ENCODE measurements at places on chromosomes 12 and 14. TPM values are rescaled to one million over a fixed set of nuclear protein-coding genes. Genes with fewer than 3 reads are reported as not detected.

DNA sequence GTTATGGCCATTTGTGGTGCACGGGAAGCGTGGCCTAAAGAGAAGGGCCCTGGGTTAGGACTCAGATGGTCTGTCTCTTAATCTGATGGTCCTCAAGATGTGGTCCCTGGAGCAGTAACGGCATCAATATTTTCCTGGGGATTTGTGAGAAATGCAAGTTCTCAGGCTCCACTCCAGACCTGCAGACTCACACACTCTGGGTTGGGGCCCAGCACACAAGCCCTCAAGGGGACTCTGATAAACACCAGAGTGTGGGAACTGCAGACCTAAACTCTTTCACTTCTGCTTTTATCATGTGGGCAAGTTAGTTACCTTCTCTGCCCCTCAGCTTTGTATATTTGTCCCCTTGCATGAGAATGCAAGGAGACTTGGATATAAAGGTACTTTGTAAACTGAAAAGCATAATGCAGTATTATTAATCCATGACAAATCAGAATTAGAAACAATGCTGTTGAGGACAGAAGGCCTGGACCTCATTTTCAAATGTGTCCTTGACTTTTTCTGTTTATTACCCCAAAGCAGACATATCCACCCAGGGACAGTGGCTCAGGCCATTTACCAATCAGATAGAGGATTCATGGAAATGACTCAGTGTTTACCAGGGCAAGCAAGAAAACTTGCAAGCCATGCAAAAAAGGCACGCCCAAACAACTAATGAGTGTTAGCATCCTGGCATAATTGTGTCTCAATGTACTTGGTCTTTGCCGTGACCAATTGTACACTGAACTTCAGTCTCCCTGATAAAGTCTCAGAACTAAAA, 157.0 kb downstream of the ASCL1 start:
- DNase-seq: no peak

GRCh38 chr12:122825773-122826724, 9.2 kb upstream of the HIP1R start:
- DNase-seq: no peak

The ADAM21 gene
- 0.37 TPM for total RNA-seq

DNA sequence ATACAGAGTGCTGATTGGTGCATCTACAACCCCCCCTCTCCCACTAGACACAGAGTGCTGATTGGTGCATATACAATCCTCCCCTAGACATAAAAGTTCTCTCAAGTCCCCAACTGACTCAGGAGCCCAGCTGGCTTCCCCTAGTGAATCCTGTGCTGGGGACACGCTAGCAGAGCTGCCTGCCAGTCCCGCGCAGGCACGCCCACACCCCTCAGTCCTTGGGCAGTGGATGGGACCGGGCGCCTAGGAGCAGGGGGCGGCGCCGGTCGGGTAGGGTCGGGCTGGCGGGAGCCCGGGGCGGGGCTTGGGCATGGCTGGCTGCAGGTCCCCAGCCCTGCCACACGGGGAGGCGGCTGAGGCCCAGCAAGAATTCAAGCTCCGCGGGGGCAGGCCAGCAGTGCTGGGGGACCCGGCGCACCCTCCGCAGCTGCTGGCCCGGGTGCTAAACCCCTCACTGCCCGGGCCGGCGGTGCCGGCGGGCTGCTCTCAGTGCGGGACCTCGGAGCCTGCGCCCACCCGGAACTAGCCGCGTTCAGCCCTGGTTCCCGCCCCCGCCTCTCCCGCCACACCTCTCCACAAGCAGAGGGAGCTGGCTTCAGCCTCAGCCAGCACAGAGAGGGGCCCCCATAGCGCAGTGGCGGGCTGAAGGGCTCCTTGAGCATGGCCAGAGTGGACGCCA, 64.3 kb upstream of the DDHD1 start:
- peak; percentile 81 for DNase-seq

DNA sequence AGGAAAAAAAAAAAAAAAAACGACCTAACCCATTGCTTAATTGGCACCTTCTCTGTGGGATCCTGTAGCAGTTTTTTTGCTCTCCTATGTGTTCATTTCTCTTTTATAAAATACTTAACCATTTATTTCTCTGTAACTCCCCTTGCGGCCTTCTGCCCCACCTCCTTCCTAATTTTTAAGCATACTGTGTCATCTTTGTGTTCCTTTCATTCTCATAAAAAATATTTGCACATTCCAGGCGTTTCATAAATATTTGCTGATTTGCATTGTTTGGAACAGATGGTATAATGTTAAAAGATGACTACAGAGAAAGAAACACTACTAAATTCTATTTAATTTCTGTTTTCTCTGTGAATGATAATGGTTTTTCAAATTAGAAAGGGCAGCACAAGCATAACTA, 77.9 kb downstream of the NPAS3 start:
- DNase-seq: no peak

The SMCO2 gene
- total RNA-seq: 0.28 TPM

The GPR135 gene
- 4.8 TPM for total RNA-seq

- DNase-seq: no peak
These were observed 22.4 kb downstream of the LACRT start for GRCh38 chr12:54612225-54612750.

GRCh38 chr12:21239866-21240265, 94.9 kb downstream of the SLCO1A2 start:
- no peak for DNase-seq

DNA sequence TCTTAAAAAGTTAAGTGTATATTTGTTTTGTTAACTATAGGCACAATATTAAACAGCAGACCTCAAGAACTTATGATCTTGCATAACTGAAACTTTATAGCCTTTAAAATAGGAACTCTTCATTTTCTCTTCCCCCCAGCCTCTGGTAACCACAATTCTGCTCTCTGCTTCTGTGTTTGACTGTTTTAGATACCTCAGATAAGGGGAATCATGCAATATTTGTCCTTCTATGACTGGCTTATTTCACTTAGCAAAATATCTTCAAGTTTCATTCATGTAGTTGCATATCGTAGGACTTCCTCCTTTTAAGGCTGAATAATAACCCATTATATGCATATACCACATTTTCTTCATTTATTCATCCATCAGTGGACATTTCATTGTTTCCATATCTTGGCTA, 131.3 kb downstream of the PTPRO start:
- DNase-seq: no peak

The KRT73 gene
- total RNA-seq: not detected

- peak; percentile 30 for DNase-seq
These were observed 1.2 kb upstream of the WSB2 start for GRCh38 chr12:118061873-118062843.

DNA sequence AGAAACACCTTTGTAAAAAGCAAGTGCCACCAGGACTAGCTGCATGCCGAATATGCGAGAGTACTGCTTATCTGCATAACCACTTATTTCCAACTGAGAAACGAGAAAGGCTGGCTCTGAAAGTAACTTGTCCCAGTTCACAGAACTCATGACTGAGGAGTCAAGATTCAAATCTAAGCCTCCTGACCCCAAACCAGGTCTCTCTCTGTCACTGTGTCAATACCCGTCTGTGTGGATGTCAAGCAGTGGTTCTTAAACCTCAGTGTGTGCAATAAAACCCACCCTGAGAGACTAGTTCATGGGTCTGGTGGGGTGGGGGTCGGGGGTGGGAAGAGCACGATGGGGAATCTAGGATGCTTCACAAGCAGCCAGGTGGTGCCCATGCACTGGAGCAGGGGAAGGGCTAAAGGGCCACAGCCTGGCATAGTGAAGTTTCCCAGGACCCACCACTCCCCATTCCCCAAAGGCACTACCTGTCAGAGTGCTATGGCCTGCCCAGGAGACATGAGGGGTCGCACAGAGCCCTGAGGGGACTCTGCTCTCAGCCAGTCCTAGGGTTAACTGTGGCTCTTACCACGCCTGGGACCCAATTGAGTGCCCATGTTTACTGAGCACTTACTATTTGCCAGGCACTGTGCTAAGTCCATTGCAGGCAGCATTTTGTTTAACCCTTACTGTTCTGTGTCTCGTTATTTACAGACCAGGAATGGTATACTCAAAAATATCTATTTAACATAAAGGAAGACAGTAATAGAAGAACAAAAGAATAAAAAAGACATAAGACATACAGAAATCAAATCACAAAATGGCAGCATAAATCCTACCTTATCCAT, 33.4 kb upstream of the PNMA1 start:
- DNase-seq: no peak

The TOMM20L gene
- total RNA-seq: not detected

DNA sequence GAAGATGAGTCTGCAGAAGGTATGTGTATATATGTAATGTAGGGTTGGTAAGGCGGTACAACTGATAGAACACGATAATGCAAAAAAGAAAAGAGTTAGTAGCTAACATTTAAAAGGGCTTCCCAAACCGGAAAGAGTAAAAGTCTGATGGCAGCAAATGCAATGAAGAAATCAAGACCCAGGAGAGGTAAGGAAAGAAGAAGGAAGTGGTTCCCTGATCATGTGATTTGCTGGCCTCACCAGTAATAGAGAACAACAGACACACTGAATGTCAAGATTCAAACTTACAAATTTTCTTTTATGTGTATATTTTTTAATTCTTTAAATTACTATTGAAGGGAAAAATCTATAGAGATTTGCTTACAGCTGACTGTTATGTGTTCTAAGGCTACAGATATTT, 18.4 kb downstream of the ZFC3H1 start:
- no peak for DNase-seq

The MDP1 gene
- 18.5 TPM for total RNA-seq

DNA sequence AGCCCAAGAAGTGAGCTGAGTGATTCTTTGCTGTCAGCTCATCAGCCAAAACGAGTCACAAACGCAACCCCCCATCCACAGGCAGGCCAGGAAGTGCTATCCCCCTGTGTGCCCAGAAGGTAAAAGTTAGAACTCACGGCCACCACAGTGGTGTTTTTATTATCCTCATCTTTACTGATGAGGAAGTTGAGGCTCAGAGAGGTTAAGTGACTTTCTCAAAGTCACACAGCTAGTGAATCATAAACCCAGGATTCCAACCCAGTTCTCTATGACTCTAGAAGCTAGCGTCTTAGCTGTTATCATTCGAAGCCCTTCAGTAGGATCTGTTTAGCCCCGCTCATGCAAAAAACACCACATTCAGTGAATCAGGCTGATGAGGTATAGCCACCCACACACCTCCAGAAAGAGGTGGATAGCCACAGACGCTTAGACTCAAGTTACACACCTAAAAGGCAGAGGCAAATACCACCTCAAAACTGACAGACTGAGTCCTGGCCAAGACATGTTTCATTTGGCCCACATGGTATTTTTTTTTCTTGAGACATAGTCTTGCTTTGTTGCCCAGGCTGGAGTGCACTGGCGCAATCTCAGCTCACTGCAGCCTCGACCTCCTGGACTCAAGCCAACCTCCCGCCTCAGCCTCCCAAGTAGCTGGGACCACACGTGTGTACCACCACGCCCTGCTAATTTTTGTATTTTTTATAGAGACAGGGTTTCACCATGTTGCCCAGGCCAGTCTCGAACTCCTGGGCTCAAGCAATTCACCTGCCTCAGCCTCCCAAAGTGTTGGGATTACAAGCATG, 100.7 kb downstream of the SCARB1 start:
- peak; percentile 80 for DNase-seq

The FOXG1 gene
- total RNA-seq: not detected

DNA sequence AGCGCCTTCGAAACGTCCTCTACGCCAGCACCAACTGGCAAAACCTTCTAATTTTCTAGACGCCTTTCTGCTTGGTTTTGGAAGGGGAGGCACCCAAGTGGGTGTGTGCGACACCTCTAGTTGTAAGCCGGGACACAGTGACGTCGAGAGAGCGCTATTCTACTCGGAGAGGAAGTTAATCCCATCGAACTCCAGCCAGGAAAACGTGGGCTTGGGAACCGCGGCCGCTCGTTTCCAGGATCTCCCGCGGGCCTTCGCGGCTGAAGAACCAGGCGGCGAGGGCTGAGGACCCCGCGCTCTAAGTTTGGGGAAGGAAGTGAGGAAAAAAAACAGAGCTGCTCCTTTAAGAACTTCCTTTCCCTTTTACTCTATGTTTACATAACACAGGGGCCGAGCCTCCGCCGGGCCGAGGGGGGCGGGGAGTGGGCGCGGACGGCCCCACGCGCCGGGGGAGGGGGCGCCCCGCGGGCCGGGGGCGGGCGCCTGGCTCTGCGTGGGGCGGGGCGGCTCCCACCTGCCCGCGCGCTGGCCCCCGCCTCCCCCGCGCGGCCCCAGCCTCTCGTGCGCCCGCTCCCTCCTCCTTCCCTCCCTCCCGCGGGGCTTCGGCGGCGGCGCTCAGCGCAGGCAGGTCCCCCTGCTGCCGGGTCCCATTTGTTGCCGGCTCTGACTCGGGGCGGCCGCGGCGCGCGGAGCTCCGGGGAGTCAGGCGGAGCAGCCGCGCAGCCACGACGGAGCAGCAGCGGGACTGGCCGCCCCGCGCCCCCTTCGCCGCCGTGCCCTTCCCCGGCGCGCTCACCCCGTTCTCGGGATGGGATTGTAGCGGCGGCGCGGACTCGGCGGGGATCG, at the start of gene PELI2:
PELI2 (plus strand) TSS at position 647 of the 846 bp plus-strand sequence. CDS start 250 bp downstream, outside the sequence.
- peak; percentile 91 for DNase-seq

- DNase-seq: no peak
These were observed 109.0 kb downstream of the APAF1 start for GRCh38 chr12:98754095-98754494.

GRCh38 chr12:83102499-83102898, 415.8 kb downstream of the TMTC2 start:
- no peak for DNase-seq

The SAMD15 gene
- 0.49 TPM for total RNA-seq

The CPNE6 gene
- total RNA-seq: not detected

The CCDC60 gene
- total RNA-seq: 0.09 TPM

The KCNA5 gene
- total RNA-seq: 119 TPM

The KLRK1 gene
- 0.97 TPM for total RNA-seq

The PTCSC3 gene
- total RNA-seq: not detected

The C12orf57 gene
- 339 TPM for total RNA-seq

DNA sequence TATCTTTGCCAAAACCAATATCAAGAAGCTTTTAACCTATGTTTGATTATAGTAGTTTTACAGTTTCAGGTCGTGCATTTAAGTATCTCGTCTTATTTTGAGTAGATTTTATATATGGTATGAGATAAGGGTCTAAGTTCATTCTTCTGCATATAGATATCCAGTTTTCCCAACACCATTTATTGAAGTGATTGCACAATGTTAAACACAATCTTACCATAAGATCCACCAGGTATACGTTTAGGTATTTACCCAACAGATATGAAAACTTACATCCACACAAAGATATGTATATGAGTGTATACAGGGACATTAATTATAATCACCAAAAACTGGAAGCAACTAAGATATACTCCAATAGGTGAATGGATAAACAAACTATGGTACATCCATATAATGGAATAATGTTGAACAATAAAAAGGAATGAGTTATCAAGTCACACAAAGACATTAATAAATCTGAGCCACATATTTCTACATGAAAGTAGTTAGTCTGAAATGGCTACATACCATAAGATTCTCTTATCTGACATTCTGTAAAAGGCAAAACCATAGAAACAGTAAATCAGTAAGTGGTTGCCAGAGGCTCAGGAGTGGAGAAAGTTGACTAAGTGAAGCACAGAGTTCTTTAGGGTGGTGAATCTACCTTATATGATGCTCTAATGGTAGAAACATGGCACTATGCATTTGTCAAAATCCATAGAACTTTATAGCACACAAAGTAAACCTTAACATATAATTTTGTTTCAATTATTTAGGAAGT, 222.6 kb downstream of the NUAK1 start:
- no peak for DNase-seq

Measured in right cardiac atrium (tissue), 5 donors.